ENCODE measurements at places on chromosomes 1 and 21.

- no peak for DNase-seq
These were observed 34.6 kb downstream of the OLFML2B start for GRCh38 chr1:161989108-161989507.

DNA sequence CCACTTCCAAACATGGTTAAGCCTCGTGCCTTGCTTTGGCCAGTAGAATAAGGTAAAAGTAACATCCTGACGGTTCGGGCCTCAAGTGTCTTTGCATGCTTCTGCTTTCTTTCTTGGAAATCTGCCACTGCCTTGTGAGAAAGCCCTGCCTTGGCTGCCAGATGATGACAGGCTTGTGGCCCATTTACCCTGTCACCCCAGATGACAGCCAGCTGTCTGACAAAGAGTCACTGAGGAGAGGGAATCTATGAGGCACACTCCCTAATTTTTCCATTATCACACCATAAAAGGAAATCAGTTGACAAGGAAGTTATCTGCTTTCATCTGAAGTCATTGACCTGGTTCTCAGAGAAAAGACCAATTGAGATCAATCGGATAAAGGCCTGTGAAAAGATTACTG, 199.8 kb downstream of the USH2A start:
- peak; percentile 84 for DNase-seq

GRCh38 chr1:234745844-234746797, 136.1 kb upstream of the IRF2BP2 start:
- peak; percentile 87 for DNase-seq

- DNase-seq = no peak
These were observed 143.9 kb downstream of the RGS7 start for GRCh38 chr1:241213139-241213538.

- peak; percentile 77 for DNase-seq
These were observed 39.4 kb downstream of the PIK3C2B start for GRCh38 chr1:204455063-204455830.

DNA sequence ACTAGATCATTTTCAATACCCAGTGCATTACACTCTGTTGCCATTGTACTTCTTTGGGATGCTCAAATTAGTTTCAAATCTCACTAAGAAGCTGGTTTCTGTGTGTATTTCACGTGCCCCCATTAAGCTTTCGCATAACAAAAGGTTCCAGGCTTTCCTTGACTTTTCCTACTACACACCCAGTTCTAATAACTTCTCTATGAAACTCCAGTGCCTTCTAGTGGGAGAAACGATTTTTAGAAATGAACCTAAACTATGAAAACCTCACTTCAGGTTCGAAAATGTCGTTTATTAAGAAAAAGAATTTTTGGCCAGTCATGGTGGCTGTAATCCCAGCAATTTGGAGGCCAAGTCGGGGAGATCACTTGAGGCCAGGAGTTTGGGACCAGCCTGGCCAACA, 2.8 kb downstream of the CFHR4 start:
- no peak for DNase-seq

GRCh38 chr1:226600254-226600653, 51.7 kb downstream of the STUM start:
- no peak for DNase-seq

DNA sequence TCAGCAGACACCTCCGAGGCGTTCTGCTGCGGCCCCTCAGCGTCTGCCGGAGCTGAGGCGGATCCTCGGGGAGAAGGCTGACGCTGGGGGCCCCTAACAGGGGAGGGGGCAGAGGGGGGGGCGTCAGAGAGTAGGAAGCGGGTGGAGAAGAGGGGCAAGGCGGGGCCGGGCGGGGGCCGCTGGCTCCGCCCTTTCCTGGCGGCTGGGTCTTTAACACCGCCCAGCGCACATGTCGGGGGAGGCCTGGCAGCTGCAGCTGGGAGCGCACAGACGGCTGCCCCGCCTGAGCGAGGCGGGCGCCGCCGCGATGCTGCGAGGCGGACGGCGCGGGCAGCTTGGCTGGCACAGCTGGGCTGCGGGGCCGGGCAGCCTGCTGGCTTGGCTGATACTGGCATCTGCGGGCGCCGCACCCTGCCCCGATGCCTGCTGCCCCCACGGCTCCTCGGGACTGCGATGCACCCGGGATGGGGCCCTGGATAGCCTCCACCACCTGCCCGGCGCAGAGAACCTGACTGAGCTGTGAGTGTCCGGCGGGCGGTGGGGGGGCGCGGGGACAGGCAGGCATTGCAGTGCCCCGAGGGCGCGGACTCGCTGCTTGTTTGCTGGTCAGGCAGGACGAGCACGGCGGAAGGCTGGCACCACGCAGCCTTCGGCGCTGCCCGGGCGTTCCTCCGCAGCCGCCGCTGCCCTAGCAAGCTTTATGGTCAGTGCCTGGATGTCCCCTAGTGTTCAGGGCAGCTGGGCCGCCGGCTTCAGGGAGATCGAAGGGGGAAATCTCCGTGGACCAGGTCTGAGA, at the start of gene NTRK1:
Gene NTRK1 (plus strand): TSS at position 238 of the 796 bp plus-strand sequence. CDS start 70 bp downstream, at position 308.
- DNase-seq = peak; percentile 95
